ENCODE measurements at places on chromosomes 1 and 21.

- DNase-seq = no peak
These were observed 24.2 kb upstream of the CD34 start for GRCh38 chr1:207935166-207935583.

DNA sequence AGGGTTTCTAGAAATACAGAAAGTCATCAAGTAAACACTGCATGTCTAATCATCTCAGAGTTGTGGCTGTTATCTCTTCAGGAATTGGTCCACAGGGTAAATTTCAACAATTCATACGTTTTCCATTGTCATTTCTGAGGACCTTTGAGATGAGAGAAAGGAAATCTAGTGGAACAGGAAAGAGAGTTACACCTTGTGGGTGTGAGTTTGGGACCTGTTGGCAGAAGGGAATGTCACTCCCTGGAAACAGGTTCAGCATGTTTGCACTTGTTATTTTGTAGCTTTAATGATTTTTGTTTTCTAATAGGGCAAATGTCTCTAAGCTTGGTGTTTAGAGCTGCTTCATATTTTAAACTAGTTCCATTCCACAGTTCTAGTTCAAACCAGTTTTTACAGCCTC lies 5.6 kb downstream of the TMEM167B start:
- no peak for DNase-seq

DNA sequence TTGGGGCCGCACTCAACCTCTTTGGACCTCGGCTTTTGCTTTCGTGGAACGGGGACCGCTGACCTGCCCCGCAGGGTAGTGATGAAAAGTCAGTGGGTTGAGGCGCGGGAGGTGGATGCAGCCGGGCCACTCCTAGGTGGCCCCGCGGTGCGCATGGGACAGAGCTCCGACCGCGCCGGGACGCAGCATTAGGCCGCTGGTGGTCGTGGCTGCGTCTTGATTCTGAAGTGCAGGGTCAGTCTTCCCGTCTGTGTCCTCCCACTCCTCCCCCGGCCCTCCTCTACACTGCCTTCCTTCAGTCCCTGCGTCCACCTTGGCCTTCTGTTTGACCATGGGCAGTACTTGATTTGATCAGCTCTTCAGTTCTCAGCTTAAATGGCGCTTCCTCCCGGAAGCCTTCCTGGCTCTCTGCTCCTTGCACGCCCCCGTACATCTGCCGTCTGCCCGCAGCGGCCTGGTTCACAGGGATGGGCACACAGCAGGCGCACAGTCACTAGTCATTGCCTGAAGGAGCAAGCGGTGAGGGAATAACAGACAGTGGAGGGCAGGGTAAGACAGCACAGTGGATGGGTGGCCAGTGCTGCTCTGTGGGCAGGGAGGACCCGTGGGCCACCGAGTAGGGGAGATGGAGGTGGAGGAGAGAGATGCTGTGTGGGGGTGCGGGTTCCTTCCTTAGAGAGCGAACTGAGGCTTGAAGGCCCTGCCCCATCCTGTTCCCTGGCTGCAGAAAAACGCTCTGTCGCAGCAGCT lies 633 bp downstream of the THEMIS2 start:
- no peak for DNase-seq

GRCh38 chr1:227308367-227309336 lies 9.6 kb downstream of the CDC42BPA start:
- no peak for DNase-seq

DNA sequence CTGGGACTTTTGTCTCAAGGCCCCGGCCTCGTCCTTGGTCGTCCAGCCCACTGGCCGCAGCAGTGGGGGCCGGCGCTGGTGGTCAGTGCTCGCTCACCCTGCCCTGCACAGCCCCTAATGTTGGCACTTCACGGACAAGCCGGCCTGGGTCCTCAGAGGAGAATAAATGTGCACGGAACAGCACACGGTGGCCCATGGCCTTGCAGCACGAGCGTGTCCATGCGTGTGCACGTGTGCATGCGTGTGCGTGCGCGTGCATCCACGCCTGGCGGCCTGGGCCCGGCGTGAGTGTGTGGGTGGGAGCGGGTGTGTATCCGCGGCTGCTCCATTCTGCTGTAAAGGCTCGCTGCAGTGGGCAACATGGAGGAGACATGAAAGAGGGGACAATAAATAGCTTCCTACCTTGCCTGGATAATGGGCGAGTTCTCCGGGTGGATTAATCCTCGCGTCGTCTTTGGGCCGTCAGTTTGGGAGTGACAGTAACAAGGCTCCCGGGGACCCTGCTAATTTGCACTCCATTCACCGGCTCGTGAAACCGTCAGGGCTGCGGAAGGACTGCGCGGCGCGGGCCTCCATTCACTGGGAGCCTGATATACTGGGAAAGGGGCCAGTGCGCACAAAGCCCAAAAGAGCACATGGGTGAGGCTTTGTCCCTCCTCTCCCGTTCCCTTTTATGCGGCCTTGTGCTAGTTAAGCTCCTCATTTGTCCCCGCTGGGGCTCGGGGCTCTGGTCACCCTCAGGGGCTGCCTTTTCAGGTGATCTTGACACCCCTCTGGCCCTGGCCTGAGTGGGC lies 142.8 kb downstream of the PRDM16 start:
- DNase-seq = no peak

DNA sequence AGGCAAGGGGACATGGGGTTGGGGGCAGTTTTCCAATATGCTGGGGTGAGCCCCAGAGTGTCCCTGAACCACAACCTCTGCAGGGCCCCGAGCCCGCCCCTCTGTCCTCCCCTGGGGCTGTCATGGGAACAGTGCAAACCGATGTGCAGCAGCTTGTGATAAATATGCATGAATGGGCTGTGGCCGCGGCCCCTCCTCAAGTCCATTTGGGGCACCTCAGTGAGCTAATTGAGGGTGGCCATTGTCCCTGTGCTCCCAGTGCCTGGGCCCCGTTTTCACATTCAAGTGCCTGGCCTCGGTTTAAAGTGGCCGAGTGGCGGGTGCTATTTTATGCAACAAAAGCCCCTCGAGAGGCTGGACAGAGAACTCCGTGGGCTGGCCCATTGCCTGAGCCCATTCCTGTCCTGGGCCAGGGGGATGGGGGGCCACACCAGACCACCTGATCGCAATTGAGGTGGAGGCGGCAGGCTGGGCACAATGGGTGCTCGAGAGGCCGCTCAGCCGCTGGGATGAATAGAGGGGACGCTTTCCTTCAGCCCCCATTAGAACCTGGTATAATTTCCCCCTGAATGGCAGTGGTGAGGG lies 193.7 kb downstream of the FOXD2 start:
- no peak for DNase-seq

GRCh38 chr1:119008483-119009311 lies 20.6 kb upstream of the TBX15 start:
- DNase-seq = peak; percentile 56

- no peak for DNase-seq
These were observed 57.7 kb downstream of the ASTN1 start for GRCh38 chr1:177106614-177107365.

GRCh38 chr1:235079443-235080296 lies 49.0 kb downstream of the TOMM20 start:
- DNase-seq = no peak

- DNase-seq = no peak
These were observed 94.2 kb downstream of the AHCTF1 start for GRCh38 chr1:246837418-246838117.

DNA sequence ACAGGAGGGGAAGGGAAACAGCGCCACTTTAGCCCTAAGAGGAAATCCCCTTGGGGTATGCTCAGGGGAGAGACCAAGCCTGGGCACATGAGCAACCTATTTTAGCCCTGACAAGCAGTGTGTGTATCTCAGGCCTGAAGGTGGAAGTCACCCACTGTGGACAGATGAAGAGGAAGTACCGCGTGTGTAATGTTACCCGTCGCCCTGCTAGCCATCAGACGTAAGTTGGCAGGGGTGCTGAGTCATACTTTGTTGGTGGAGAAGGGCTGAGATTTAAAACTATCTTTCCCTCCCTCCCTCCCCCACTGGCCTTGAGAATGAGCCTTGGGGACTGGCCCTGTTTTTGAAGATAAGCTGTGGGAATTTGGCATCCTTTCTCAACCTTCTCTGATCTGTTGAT lies 11.2 kb downstream of the AGO1 start:
- DNase-seq = no peak

DNA sequence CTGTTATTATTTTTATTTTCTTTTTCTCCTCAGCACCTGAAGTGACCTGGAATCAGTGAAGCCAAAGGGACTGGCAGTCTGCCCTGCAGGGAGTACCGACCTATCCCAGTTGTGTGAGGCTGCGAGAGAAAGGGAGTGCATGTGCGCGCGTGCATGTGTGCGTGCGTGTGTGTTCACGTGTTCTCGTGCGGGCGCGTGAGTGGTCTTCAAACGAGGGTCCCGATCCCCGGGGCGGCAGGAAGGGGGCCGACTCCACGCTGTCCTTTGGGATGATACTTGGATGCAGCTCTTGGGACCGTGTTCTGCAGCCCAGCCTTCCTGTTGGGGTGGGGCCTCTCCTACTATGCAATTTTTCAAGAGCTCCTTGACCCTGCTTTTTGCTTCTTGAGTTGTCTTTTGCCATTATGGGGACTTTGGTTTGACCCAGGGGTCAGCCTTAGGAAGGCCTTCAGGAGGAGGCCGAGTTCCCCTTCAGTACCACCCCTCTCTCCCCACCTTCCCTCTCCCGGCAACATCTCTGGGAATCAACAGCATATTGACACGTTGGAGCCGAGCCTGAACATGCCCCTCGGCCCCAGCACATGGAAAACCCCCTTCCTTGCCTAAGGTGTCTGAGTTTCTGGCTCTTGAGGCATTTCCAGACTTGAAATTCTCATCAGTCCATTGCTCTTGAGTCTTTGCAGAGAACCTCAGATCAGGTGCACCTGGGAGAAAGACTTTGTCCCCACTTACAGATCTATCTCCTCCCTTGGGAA lies 123.3 kb downstream of the PRDM2 start:
- no peak for DNase-seq

DNA sequence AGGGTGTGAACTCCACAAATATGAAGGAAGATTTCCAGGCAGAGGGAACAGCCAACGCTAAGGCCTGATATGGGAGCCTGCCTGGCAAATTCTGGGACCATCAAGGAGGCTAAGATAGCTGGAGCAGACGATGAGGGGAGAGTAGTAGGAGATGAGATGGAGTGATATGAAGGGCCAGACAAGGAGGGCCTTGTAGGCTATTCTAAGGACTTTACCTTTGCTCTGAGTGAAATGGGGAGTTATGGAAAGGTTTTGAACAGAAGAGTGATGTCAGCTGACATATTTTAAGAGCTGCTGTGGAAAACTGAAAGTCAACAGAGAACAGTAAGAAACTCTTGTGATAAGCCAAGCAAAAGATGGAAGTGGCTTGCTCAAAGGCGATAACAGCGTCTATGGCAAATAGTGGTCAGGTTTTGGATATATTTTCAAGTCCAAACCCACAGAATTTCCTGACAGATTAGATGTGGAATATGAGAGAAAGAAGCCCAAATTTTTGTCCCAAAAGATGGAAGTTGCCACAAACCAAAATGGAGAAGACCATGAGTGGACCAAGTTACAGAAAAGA lies 2.1 kb upstream of the TP53BP2 start:
- no peak for DNase-seq

GRCh38 chr1:8324176-8324810 lies 6.4 kb downstream of the SLC45A1 start:
- DNase-seq = no peak

DNA sequence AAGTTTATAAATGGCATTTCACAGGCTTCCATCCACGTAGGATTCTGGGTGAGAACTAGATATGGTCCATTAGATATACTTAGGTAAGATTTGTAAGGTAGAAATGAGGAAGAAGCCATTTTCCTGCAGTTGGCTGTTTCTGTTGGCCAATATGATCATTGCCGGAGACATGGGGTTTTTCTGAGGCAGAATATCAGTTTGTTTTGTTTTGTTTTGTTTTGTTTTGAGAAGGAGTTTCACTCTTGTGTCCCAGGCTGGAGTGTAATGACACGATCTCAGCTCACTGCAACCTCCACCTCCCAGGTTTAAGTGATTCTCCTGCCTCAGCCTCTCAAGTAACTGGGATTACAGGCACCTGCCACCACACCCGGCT lies 8.7 kb upstream of the EYA3 start:
- DNase-seq = no peak

GRCh38 chr1:163523375-163524029 lies 201.7 kb downstream of the NUF2 start:
- no peak for DNase-seq

Data from AG08395 (cell line).